Activated T-helper 17 cell treated with anti-CD3 and anti-CD28 coated beads, Interleukin-2, amount 50 U/mL, for 72 hours (primary cell): ENCODE measurements at places on chromosomes 1 and 21.

DNA sequence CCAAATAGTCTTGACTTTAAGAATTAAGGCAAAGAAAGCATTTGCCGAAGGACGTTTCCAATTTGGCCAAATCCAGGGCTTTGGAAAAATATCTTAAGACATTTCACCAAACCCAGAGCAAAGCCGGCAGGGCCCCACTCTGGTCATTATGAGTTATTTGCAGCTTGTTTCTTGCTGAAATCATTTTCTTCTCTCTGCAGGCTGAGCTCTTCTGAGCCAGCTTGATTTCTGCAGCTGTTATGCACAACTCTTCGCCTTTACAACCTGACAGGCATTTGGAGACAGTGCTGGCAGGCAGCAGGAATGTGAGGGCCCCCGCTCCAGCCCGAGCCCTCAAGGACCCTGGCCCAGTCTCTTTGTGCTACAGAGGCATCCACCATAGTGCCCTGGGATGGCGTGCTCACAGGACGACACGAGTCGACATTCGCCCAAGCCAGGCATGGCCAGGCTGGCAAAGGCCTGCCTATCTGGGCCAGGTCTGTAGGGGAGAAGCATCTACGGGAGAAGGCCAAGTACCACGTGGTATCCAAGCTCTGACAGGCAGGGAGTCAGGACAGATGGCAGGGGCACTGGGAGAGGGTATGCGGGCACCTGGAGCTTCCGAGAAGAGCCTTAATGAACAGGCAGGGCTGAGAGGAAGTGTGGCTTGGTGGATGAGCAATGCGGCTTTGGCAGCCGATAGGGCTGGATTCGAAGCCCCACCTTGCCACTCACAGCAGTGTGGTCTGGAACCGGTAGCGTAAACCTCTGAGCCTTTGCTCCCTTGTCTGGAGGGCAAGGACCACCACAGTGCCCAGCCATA lies 32.3 kb downstream of the SYF2 start:
- no peak for ATAC-seq

DNA sequence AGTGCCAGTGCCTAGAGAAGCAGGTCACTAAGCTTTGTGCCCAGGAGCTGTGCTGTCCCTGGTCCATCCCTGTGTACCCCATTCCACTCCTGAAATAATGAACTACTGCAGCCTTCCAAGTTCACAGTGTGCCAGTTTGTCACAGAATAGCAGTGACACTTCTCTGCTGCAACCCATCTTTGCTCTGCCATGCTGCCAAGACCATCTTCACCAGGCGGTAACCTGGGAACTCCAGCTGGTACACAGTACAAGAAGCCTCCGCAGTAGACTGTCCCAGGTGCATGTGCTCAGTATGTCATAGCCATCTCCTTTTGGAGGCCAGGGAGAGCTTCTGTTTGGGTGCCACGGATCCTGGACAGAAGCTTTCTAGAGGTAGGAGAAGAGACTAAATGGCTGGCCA lies 138.0 kb downstream of the DHRS3 start:
- ATAC-seq = no peak

- no peak for ATAC-seq
Observed at GRCh38 chr1:226565476-226565875, 16.9 kb downstream of the STUM start.

GRCh38 chr1:204493145-204493983 lies 1.2 kb downstream of the PIK3C2B start:
- ATAC-seq = no peak

- ATAC-seq = no peak
Observed at GRCh38 chr1:75198761-75199160, 64.6 kb downstream of the LHX8 start.

- no peak for ATAC-seq
Observed at GRCh38 chr1:46749921-46750404, 31.0 kb upstream of the EFCAB14 start.

- ATAC-seq = no peak
Observed at GRCh38 chr1:246216906-246217305, 290.2 kb downstream of the SMYD3 start.

GRCh38 chr21:36023092-36023480 lies 37.2 kb downstream of the SETD4 start:
- no peak for ATAC-seq

DNA sequence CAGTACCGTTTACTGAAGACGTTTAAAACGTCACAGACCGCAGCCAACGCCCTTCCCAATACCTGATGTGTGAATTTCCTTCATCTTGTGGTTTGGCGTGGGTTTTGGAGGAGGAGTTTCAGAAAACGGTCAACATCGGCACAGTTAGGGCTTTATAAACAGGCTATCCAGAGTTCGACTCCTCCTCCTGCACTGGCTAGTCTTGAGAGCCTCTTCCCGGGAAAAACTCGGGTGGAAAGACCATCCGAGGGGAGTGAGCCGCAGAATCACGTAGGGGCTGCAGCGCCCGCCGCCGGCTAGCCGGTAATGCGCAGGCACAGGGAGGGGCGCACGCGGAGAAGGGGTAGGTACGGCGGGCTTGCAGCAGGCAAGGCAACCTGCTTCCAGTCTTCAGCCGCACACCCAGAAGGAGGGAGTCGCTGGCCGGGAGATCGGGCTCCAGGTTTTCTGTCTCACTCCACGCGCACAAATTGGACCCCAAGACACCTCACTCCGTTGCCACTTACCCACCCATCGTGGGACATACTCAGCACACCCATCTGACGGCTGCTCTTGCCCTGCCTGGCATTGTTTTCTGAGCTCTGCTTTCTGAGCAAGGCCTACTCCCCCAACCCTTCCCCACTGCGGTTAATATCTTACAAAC lies 25.4 kb downstream of the SLC19A2 start:
- peak; percentile 54 for ATAC-seq

GRCh38 chr1:84711121-84711520 lies 20.9 kb upstream of the SSX2IP start:
- no peak for ATAC-seq

- no peak for ATAC-seq
Observed at GRCh38 chr1:151501474-151501873, 9.7 kb upstream of the CGN start.

DNA sequence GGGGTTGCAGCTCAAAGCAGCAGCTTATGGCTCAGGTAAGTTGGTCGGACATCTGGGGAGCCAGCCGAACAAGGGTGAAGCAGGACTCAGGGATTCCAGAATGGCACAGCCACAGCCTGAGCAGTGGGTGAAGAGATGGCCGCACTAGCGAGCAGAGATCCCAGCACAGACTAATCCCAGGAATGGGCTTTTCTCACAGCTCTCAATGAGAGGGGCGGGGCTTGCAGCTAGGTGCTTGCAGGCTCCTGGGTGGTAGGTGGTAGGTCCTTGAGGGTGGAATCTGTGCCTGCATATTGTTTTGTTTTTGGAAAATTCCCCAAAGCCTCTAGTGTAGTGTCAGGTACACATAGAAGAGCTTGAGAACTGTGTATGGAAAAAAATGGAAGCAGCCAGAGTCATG lies 9.0 kb downstream of the KIAA0040 start:
- no peak for ATAC-seq

- ATAC-seq = no peak
Observed at GRCh38 chr1:177116941-177117340, 47.6 kb downstream of the ASTN1 start.

DNA sequence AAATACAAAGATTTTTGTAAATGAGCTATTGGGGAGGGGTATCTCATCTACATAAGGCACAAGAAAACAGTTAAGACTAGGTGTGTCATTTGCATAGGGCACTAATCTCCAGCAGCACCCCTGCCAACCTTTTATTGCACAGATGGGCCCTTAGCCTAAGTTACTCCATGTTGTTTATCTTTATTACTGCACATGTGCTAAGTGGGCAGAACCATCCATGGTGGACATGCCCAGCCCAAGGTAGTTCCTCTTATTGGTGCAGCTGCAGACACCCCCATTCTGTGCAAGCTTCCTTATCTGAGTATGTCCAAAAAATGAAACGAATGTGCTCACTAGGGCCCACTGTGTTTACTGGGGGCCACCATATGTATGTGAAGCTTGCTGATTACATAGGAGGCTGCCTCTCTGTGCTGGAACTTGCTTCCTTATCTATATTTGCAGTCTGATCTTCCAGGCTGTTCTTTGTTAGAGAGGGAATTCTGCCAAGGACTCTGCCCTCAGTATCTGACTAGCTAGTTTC lies 77.3 kb upstream of the NEK7 start:
- ATAC-seq = no peak

DNA sequence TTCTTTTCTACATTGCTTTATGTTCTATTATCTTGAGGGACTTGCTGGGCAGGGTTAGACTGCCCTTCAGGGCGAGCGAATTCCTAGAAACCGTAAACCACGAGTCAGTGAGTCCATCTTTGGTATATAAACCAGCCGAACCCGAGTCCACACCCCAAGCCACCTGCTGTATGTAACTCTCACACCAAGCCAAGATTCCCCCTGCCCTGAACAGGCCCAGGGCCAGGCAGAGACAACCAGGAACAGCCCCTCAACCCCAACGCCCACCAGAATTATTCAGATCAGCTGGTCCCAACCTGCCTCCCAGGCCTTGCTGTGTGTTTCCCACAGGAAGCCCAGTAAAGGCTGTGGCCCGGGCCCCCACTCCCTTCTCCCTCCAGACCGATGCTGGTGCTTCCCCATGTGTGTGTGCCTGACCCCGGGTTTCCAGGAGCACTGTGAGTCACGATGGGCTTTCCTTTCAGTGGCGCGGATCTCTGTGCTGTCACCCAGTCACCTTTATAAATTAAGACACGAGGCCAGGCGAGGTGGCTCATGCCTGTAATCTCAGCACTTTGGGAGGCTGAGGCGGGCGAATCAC lies 17.1 kb downstream of the KIF17 start:
- ATAC-seq = no peak

DNA sequence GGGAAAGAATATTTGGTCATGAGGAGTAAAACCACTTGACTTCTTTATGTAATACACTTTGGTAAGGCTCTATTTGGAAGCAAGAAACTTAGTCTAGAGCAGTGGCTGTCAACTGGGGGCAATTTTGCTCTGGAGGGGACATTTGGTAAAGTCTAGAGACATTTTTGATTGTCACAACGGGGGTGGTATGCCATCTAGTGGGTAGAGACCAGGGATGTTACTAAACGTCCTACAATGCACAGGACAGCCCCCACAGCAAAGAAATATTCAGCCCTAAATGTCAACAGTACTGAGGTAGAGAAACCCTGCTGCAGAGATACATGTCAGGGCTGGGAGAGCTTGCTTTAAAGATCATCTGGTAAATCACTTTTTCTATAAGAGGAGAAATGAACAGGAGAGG lies 13.5 kb downstream of the FUCA1 start:
- no peak for ATAC-seq

- ATAC-seq = no peak
Observed at GRCh38 chr1:95246511-95246910, 12.5 kb downstream of the RWDD3 start.

- no peak for ATAC-seq
Observed at GRCh38 chr1:4711416-4712275, 57.2 kb downstream of the AJAP1 start.

GRCh38 chr1:183735069-183735860 lies 69.7 kb upstream of the RGL1 start:
- no peak for ATAC-seq

DNA sequence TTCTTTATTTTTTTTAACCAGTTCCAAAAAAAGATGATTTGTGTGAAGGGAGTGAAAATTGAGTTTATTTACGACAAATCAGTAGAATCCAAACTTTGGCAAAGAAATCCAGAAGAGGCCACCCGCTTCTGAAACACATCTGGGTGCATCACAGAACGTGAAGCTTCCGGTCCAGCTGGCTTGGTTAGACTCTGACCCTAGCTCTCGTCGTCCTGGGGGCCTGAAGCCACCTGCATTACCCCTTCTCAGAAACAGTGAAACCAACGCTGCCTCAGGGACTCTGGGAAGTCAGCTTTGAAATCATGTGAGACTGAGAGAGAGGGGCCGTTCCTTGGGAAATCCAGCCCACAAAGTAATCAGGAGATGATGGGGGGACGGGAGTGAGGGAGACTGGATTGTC lies 21.8 kb downstream of the AJAP1 start:
- ATAC-seq = no peak

DNA sequence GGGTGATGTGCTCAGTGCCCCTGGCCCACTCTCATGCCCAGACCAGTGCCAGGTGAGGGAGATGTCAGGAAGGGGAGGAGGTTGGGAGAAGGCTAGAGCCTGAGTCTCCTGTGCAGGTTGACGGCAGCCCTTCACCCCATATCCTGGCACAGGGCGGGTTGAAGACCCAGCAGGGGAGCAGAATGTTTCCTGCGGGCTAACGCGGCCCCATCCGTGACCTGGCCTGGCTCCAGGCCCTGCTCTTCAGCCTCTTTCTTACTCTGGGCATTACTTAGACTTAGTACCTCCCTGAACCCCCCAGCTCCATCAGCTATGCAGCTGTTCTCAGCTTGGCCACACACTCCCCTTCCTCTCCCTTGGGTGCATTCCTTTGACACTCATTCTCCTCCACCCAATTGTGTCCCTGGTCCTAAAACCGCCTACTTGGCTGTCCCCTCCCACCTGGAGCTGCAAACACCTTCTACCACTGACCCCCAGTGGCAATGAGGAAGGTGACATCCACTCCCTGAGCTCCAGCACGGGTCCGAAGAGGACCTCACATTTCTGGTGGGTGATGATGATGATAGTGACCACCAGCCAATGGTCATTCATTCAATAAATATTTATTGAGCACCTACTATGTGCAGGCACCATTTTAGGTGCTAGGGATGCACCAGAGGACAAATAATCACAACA lies 179.0 kb downstream of the PTPRU start:
- ATAC-seq = no peak

DNA sequence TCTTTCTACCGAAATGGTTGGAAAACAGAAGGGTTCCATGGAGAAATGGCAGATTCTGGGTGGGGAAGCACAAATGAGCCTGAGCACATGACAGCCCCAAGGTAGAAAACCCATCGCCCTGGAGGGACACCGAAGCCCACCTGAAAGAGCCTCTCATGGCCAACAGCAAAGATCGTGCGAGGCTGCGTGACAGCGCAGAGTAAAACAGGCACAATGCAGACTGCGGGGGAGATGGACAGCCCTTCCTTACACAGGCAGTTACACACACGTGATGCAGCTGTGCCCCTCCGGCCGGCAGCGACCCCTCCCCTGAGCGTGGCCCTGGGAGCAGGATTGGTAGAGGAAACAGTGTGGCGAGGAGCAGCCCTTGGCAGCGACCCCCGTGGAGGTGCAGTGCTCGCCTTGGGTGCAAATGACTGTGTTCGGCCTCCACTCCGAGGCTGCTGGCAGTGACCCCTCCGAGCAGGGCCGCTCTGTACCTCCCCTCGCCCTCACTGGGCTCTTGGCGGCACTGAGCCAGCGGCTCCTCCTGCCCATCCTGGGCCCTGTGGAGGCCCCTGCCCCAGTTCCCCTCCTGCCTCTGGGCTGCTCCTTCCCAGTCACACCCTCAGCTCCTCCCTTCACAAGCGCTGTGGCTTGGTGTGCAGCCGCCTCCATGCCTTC lies 120.9 kb upstream of the COL6A1 start:
- no peak for ATAC-seq

DNA sequence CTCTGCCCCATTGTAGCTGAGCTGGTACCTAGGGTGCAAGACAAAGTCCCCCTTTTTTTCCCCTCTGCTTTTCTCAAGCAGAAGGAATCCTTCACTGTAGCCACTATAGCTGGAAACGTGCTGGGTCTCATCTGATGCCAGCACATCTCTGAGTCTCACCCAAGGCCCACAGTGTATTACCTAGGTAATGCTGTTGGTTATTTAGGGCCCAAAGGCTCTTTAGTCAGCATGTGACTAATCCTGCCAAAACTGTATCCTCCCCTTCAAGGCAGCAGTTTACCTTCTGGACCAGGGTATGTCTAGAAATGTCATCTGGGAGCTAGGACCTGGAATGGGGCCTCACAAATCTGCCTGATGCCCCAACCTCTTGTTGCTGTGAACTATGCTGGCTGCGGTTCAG lies 423.4 kb downstream of the NUF2 start:
- no peak for ATAC-seq

GRCh38 chr1:110161849-110162248 lies 11.6 kb downstream of the SLC6A17 start:
- ATAC-seq = no peak

GRCh38 chr1:77292551-77292950 lies 10.7 kb downstream of the AK5 start:
- ATAC-seq = no peak
